Fibroblast of skin of left biceps (primary cell): ENCODE measurements at places on chromosomes 4 and X.

DNA sequence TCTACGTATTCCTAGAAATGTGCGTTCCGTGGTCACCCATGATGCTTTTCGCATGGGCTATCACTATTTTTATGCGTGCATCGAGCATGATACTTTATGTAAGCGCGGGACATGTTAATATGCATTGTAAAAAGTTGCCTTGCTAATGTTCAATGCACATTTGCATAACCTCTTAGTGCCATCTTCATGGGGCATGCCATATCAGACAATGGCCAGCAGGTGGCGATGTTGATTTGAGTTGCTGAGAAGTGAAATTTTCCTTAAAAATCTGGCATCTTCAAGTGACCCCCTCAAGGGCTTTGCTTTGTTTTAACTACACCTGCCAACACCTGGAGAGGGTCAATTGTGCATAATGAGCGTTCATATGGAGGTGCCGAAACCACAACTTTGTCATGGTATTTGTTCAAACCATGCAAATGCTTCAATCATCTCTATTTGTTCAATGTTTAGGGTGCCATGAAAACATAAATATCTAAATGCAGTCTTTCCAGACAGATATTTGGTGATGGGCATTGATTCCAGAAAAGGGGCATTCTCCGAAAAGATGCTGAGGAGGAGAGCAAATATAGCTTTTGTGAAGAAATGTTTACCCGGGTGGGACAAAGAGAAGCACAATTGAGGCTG, 833.9 kb upstream of the PRKX start:
- peak; percentile 1 for DNase-seq

DNA sequence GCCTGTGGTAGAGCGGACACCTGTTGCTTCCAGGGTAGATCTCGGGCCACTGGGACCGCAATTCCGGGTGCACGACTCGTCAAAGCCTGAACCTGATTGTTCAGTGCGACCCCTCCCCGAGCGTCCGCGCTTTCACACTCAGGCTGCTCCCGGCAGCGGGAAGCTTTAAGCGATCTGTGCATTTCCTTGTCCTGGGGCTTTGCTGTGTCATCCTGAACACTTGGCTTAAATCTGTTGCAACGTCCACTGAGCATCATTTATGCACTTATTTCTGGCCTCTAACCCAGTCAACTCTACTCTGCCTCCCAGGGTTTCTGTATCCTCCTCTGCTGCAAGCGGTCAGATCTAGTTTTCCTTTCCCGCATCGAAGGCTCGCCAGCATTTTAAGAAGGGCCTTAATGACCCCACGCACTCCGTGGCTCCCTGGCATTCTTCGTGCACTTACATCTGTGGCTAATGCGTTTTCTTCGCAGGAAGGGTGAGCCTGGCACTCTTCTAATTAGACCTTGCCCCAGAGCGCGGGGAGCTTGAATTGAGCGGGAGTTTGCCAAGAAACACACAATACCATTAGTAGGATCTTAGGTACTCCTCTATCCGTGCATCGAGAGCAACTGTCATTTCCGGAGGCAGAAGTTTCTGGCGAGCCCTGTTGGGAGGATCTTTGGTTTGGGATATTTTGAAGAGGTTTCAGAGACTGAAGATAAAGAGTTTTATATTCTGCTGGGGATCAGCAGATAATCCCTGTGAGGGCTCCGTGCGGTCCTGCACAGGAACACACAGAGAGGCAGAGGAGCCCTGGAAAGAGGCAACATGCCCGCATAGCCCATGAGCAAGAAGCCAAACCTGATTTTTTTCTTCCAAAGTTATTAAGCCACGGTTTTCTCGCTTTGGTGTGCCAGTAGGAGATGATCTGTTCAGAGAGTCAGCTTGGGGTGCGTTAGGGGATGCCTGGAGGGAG, 654 bp upstream of the DDIT4L start:
- DNase-seq: no peak

DNA sequence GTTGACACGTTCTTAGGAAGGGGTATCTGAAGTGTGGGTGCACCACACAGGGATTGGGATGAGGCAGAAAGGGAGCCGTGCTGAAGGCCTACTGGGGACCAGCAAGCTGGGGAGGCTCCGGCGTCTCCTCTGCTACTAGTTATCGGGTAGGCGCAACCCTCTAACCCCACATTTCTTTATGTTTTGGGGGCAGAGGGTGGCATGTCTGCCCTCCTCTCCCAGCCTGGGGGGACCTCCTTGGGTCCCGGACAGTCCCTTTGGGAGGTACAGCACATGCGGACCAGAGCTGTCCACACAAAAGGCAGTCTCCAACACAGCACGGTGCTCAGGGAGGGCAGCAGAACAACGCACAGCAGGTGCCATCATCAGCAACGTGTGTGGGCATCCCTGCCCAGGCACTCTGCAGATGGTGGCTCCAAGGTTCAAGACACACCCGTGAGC, 33.2 kb downstream of the WDR1 start:
- DNase-seq: no peak

DNA sequence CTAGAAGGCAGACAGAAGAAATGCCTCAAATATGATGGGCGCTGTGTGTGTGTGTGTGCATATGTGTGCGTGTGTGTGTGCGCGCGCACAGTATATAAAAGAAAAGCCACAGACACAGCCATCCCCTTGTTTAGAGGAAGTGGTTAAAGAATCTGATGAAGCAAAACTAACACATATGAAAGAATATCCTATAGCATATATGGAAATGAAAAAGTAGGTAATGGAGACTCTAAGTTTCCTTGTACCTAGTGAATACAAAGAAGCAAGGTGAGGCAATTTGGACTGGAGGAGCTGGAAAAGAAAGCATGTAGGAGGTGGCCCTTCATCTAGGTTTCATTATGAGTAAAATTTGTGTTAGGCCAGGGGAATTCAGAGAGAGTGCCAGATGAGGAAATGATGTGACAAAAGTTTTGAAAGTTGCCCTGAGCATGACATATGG, 58.6 kb upstream of the MCF2 start:
- DNase-seq: no peak

DNA sequence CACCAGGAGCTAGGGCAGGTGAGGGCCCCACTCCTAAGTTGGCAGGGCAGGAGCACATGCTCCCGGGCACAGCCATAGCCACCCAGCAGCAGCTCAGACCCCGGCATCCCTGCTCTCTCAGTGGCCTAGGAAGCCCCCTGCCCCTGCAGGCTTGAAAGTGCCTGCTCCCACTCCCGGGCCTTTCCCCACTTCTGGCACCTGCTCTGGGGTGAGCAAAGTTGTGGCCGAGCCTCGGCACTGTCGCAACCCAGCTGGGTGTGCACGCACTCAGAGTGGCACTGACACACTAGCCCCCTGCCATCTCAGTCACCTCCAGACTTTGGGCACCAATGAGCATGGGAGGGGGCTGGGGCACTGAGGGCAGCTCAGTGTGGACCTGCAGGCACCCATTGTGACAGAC, 60.8 kb upstream of the CDKN2AIP start:
- no peak for DNase-seq

DNA sequence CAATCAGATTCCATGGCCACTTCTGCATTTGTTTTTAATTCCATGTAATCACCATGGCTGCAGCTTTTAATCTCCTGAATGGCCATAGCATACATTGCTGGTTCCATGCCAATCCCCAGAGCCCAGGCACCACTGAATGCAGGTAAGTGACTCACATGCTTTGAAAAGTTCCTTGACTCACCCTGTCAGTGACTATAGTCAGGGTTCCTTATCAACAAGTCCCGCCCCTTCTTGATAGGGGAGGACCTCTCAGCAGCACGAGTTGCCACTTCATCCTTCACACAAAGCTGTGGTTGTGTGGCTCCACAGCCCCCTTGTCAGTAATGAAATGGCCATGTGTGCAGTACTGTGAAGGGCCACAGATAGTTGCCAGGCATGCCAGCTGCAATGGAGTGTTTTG, 516.6 kb downstream of the PPARGC1A start:
- DNase-seq: peak; percentile 5

- no peak for DNase-seq
These were observed 17.3 kb downstream of the COQ2 start for GRCh38 chr4:83267121-83267829.

DNA sequence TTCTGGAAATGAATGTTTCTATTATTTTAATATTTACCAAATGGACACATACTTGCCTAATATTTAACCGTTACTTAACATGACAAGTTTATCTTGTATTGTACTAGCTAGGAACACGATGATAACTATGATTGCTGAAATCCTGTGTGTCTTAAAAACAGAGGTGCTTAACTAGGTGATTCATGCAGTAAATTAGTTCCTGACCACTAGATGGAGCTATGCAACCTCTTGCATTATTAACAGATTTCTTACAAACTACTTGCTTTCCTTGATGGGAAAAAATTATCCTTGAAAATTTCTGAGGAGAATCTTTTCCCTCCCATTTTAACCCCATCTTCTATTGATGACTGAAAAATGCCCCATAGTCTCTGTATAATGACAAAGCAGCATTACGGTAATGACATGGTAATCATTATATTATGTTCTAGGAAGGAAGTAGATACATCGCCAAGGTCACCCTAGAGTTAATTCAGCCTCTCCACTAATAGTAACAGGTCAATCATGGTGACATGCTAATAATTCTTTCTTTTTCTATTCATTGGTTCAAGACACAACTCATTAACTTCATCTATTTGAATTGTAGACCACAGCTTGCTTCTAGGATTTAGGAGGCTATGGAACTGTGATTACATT, 844.2 kb downstream of the RAPGEF2 start:
- peak; percentile 41 for DNase-seq

GRCh38 chrX:40459571-40460158, 121.1 kb upstream of the ATP6AP2 start:
- DNase-seq: no peak

DNA sequence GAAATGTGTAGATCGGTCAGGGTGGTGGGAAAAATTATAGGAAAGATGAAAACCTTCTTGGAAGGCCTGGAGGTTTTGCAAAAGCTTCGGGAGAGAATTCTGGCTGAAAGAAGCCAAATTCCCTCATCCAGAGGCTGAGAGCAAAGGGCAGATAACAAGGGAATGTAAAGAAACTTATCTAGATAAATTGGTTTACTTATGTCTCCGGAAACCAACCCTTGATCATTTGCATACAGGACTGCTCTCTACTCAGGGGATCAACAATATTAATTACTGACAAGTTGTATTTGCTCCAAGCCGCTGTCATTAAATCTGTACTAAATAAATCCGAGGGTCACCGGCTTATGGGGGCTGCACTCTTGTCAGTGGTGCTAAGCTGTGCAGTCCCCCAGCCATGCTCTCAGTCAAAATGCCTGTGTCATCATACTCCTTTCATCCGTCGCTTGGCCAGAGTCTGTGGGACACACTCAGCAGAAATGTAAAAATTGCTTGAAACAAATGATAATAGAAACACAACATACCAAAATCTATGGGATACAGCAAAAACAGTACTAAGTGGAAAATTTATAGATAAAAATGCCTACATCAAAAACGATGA, 715.7 kb downstream of the KCTD8 start:
- no peak for DNase-seq

- DNase-seq: no peak
These were observed 198.2 kb upstream of the LDB2 start for GRCh38 chr4:17096692-17097091.

DNA sequence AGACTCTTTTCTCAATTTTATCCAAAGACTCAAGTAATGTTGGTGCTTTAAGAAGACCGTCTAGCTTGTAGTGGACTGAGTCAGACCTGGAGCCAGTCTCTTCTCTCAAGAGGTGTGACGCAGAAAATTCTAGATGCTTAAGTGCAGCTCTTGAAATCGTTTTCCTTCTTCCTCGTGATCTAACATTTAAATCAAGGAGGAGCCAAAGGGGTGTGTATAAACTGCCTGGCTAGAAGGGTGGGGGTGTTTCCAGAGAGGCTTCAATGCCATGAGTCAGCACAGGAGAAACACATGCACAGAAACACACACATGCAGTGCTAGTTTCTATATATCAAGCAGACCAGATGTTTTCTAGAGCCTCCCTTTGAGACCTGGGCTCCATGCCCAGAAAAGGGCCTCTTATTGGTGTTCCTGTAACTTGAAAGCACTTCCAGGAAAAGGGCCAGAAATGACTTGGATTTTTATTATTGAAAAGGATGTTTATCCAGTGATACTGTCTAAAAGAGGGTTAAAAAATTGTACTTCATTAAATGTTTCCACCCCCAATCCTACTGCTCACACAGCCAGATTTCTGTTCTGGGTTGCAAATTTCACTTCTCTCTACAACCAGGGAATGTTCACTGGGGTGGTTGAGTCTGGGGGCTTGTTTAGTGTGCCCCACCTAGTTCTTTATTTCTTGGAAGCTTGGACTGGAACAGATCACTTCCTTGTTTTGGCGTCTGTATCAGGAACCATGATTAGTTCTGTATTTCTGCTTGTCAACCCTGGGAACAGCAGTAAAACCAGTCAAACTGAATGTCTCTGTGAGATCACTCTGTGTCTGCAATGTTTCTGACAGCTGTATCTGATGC, at the start of gene CLIC2:
Gene CLIC2, minus strand, starts transcription at position 129 of the 851 bp plus-strand sequence. CDS start 187 bp downstream, outside the sequence.
- DNase-seq: peak; percentile 72

DNA sequence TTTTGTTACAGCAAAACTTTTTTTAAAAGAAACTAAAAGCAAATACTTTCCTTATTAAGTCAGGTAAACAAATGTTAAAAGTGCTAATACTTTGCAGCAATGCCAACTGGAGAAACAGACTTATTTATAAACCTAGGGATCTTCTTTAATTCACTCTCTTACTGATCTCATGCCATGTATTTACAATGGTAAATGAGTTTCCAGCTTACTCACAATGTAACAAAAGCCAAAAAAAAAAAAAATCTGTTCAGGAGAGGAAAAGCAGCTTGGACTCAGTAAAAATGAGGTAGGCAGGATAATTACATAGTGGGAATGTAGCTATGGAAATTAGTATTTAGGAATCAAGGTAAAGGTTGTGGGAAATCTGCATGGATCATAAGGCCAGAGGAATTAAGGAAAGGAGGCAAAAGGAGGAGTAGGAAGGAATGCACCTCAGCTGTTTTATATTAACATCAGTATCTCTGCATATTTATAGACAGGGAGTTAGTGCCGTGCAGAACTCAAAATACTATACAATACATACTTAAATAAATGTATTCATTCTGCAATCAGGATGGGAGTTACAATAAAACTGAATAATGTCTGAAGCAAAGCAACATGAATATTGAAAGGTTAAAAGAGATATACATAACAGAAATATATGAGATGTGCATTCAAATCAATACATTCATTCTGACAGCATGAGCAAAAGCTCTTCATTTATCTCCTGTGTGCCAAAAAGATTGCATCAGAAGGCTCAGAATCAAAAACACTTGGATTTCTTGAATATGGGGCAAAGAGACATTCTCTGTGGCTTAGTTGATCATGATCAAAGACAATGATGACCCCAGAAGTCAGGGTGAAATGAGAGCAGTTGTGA, 57.9 kb upstream of the ETNPPL start:
- DNase-seq: no peak

GRCh38 chr4:76977736-76978350, 28.3 kb downstream of the SEPTIN11 start:
- DNase-seq: peak; percentile 53

GRCh38 chr4:121900132-121900983, 30.1 kb upstream of the BBS7 start:
- no peak for DNase-seq

DNA sequence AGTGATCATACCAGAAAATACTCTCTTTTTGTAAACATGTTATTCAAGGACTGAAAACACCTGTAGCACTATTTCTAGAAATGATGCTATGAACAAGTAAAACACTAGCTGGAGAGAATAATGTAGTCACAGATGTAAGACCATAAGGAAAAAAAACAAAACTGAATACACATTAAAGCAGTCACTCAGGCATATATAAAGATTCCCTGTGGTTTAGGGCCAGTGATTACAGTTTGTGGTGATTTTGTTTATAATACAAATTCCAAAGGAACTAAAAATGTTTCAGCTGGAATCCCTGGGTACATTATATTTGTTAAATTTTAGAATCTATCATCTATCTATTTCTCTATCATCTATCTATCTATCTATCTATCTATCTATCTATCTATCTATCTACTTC, 777.8 kb upstream of the FRG1 start:
- DNase-seq: no peak

GRCh38 chr4:153684971-153685371, 891 bp downstream of the TLR2 start:
- no peak for DNase-seq
